ENCODE measurements at places on chromosomes 2 and 18. TPM values are rescaled to one million over a fixed set of nuclear protein-coding genes. Genes with fewer than 3 reads are reported as not detected.

Gene DNER
- total RNA-seq: 0.07 TPM

Gene AUP1
- total RNA-seq: 78.2 TPM

Gene TFPI
- 498 TPM for total RNA-seq

Gene TTN
- 3.2 TPM for total RNA-seq

Gene SULT1C4
- 4.7 TPM for total RNA-seq

Gene VRK2
- total RNA-seq: 72.8 TPM

Gene ARHGAP28
- total RNA-seq: 14.1 TPM

Gene RFTN2
- 6.5 TPM for total RNA-seq

Gene GRHL1
- total RNA-seq: 0.86 TPM

Gene CYP27A1
- 4.1 TPM for total RNA-seq

Gene CCDC121
- total RNA-seq: 1.4 TPM

Gene TRPM8
- total RNA-seq: not detected

Gene SPATS2L
- total RNA-seq: 56.6 TPM

Gene SPP2
- not detected for total RNA-seq

Gene IL1A
- total RNA-seq: 1.2 TPM

Gene PLCD4
- total RNA-seq: 0.79 TPM

Gene TMEM17
- 1.7 TPM for total RNA-seq

Gene WNT6
- total RNA-seq: not detected

Gene ALLC
- total RNA-seq: not detected

Gene CTAGE1
- not detected for total RNA-seq

Gene PPIL3
- total RNA-seq: 39.6 TPM

Gene FAM161A
- 4.1 TPM for total RNA-seq

Gene CETN1
- total RNA-seq: not detected

Gene VWA3B
- not detected for total RNA-seq

Gene TUBB8B
- total RNA-seq: not detected

Gene LONRF2
- total RNA-seq: under 0.01 TPM

Gene GPATCH11
- total RNA-seq: 15.1 TPM

Gene NT5DC4
- total RNA-seq: not detected

Gene OR6B2
- not detected for total RNA-seq

Gene ANKRD62
- not detected for total RNA-seq

Gene ARHGEF4
- not detected for total RNA-seq

Gene DSC2
- 0.14 TPM for total RNA-seq

Gene SFT2D3
- 4.9 TPM for total RNA-seq

Gene RNF125
- total RNA-seq: 1.6 TPM

Gene SERPINB4
- not detected for total RNA-seq

Gene SALL3
- not detected for total RNA-seq

Gene CCDC85A
- total RNA-seq: 15.4 TPM

Gene GPR35
- total RNA-seq: 0.13 TPM

Gene RNF181
- total RNA-seq: 165 TPM

Gene GAL3ST2
- not detected for total RNA-seq

Gene POTEI
- 0.66 TPM for total RNA-seq

Gene IAH1
- 30.9 TPM for total RNA-seq

Gene FSIP2
- total RNA-seq: 0.27 TPM

Gene CHST9
- total RNA-seq: not detected

Gene CAPG
- total RNA-seq: 26.0 TPM

Gene ADI1
- 44.4 TPM for total RNA-seq

Gene FRZB
- not detected for total RNA-seq

Gene SAP130
- total RNA-seq: 9.2 TPM

Gene LIMS4
- 11.6 TPM for total RNA-seq

Gene LYPD1
- total RNA-seq: 58.1 TPM

Gene SERPINB3
- total RNA-seq: not detected

Data from thoracic aorta endothelial cell (primary cell).